ENCODE measurements at places on chromosomes 2 and 18. TPM values are rescaled to one million over a fixed set of nuclear protein-coding genes. Genes with fewer than 3 reads are reported as not detected.

Gene ANKRD30BL
- not detected for total RNA-seq

Gene VWA3B
- total RNA-seq: not detected

Gene CNNM3
- 24.9 TPM for total RNA-seq

Gene ACVR1C
- total RNA-seq: 0.03 TPM

GRCh38 chr2:207640160-207640559 lies 15.0 kb upstream of the METTL21A start:
- DNase-seq: no peak

DNA sequence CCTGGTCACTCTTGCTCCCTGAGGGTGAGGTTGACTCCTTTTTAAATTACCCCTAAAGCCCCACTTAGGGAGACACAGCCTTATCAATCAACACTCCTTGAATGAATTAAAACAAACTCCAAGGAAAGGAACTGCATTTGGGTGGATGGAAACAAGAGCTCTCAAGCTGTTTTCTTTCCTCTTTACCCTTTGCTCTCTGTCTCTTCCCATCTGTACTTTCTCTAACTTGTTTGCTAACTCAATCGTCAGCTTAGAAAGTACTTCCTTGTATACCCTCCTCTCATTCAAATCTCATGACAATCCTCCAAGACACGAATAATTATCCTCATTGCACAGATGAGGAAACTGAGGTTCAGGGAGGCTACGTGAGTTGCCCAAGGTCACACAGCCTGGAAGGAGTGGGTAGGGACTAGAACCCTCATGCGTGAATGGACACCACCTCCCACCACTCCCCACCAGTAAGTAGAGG lies 32.7 kb downstream of the ZFP36L2 start:
- peak; percentile 68 for DNase-seq

DNA sequence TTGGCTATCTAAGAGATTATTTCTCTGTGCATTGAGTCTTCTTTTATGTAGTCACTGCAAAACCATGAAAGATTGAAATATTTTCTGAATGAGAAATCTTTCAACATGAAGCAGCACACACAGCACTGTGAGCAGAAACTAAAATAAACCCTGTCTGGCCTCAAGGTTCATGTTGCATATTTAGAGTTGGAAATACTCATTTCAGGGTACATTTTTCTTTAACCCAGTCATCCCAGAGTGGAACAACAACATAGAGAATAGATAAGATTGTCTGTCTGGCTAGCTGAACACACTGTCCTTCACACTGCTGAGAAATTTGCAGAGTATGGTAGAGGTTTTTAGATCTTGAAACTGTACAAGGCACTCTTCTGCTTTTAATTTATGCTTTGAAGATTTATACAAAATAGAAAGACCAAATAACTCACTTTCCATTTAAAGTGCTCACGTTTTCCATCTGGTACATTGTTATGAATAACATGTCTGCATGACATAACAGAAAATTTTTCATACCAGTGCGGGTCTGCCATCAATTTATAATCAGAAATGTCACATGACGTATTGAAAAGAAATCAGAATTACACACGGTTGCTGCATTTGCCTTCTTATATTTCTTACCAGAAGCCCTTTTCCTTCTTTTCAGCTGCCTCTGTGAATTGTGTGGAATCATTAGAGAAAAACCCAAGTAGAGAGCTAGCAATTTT lies 25.0 kb upstream of the FN1 start:
- DNase-seq: no peak

DNA sequence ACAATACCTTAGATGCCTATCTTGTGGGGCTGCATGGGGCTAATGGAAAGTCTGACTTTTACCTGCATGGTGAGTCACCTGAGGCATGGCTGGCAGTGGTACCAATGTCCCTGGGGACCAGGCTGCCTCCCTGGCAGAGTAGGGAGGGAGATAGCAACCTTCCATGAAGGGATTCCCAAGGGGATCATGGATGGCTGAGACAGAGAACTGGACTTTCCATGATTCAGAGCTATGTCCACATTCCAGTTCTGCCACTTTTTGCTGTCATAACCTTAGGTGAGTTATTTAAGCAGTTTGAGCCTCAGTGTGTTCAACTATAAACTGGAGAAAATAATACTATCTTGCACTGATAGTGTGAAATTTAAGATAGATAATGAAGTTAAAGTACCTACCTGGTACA lies 178.6 kb downstream of the SETBP1 start:
- no peak for DNase-seq

DNA sequence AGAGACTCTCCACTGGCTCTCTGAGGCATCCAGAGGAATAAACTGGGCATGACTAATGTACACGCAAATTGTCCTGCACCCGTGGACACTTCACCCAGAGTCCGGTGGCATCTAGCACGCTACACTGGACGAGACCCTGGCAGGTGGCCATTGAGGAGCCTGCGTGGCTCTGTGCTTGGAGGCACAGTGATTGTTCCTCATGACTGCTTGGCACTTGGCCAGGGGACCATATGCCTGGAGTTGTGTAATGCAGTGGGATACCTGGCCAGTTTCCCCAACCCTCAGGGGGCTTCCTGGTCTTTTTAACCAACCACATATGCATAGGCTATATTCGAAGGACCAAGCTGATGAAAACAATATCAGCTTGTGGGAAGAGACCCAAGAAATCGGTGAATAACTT lies 66.6 kb downstream of the MTCL1 start:
- DNase-seq: no peak

- DNase-seq: no peak
These were observed 19.1 kb upstream of the MARCHF4 start for GRCh38 chr2:216391401-216391800.

GRCh38 chr18:29749704-29750103 lies 1292.8 kb downstream of the DSC3 start:
- DNase-seq: no peak

Data from HT-29 (cell line).